ENCODE measurements at places on chromosomes 11 and 22.

- no peak for DNase-seq
These were observed 235.8 kb upstream of the CCDC90B start for GRCh38 chr11:83521647-83522596.

GRCh38 chr11:79189601-79190000 is 251.2 kb downstream of the TENM4 start:
- DNase-seq = no peak

- DNase-seq = no peak
These were observed 79.5 kb downstream of the PIWIL3 start for GRCh38 chr22:24695060-24695459.

- DNase-seq = no peak
These were observed 74.7 kb upstream of the THY1 start for GRCh38 chr11:119497717-119498116.

- DNase-seq = peak; percentile 24
These were observed 376.7 kb upstream of the DDI1 start for GRCh38 chr11:103659743-103660142.

DNA sequence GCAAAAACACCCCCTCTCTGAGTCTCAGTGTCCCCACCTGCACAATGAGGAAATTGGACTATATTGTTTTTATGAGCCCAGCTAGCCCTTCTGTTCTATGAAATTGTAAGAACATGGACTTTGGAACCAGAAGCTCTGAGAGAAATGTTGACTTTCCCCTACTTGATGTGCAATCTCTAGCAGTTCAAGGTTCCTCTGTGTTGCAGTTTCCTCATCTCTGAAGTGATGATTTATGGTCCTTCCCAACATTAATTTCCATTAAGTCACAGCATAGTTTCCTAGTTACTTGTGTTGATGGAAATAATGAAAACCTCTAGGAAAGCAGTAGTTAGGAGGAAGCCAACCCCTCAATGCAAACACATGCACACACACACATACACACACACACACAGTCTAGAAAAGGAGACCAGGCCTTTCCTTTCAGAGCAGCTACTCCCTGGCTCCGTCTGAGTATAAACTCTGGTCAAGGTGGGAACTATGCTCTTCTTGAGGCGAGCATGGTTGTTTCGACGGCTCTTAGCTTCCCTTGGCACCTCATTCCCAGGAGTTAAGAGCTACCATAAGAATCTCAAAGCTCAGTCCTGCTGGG is 518.4 kb downstream of the SOX6 start:
- DNase-seq = no peak

- no peak for DNase-seq
These were observed 244.1 kb downstream of the MN1 start for GRCh38 chr22:27557286-27558008.

DNA sequence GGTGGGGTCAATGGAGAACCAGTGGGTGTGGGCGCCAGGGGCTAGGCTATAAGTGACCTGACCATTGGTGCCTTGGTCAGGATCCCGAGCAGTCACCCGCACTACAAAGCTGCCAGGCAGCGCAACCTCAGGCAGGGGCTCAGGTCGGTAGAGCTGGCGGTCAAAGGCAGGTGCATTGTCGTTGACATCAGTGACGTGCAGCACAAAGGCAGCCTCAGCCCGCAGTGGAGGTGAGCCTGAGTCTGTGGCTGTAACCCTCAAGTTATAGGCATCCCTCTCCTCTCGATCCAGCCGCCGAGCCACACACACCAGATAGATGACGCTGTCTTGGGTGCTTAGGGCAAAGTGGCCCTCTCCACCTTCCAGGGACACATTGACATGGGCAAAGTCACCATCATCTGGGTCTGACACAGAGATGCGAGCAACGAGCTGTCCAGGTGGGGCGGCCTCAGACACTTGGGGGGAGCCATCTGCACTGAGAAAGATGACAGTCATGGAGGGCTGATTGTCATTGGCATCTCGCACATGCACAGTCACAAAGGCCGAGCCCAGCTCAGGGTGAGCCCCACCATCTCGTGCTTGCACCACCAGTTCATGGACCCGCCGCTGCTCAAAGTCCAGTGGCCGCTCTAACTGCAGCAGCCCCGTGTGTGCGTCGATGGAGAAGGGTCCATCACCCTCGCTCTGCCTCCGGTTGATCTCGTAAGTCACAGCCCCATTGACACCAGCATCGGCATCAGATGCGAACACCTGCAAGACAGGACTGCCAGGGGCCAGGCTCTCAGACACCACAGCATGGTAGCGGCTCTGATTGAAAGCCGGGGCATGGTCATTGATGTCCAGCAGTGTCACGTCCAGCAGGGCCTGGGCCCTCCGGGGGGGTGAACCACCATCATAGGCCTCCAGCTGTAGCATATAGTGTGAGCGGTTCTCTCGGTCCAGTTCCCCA is 15.3 kb downstream of the DCHS1 start:
- DNase-seq = no peak

DNA sequence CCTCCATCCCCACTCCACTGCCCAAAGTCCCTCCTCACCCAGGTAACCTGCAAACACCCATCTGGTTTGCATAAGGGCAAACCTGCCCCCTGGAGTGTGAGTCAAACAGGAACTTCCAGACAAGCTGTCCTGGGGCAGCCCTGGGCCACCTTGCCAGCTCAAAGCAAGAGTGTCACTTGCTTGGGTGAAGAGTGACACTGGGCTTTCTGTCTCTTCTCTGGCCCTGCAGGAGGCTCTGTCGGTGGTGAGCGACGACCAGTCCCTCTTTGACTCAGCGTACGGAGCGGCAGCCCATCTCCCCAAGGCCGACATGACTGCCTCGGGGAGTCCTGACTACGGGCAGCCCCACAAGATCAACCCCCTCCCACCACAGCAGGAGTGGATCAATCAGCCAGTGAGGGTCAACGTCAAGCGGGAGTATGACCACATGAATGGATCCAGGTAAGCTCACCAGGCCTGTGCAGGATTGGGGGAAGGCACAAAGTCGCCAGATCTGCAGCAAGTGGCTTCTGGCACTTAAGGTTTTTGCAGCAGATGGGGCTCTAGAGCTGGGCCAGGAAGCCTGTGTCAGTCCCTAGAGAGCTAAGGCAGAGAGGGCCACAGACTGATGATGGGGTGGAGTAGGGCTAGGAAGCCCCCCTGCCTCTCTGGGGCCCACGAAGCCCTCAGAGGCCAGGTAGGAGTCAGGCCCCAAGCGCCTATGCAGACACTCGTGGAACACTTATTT is 64.2 kb downstream of the FLI1 start:
- DNase-seq = no peak

DNA sequence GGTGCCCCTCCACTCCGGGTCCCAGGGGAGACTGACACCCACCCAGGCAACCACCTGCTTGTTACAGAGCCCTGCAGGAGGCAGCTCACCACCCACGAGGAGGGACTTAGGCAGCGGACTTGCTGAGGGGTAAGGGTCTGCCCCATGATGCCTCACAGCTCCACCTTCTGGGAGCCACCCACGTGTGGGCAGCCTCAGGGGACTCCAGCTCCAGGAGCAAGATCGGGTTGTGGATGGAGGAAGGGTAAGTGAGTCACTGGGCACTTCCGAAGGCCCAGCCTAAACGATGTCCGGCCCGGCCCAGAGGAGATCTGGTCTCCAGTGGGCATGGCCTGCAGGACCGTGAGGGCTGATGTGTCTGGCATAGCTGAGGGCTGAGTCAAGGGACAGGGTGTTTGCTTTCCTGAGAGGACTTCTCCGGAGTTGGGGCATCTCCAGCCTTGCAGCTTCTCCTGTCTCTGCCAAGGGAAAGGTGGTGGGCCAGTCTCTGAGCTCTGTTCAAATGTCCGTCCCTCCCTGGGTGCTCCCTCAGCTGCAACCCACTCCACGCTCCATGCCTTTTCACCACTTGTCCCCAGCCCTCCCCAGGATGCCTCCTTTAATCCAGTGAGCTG is 32.3 kb upstream of the P2RY2 start:
- DNase-seq = peak; percentile 89

DNA sequence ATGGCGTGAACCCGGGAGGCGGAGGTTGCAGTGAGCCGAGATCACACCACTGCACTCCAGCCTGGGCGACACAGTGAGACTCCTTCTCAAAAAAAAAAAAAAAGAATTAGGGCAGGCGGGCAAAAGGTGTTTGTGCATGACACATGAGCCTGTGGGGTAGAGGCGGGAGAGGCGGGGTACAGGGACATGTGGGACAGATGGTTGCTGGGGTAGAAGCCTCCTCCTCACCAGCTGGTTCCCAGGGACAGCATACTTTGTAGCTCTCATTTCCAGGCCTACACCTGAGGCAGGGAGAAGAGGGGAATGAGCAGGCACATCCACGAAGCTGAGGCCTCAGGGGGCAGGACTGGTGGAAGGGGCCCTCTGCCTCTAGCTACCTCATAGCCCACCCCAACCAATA is 23.7 kb downstream of the YWHAH start:
- DNase-seq = no peak

- DNase-seq = peak; percentile 98
These were observed 83.7 kb downstream of the BLID start for GRCh38 chr11:122032317-122032716.

DNA sequence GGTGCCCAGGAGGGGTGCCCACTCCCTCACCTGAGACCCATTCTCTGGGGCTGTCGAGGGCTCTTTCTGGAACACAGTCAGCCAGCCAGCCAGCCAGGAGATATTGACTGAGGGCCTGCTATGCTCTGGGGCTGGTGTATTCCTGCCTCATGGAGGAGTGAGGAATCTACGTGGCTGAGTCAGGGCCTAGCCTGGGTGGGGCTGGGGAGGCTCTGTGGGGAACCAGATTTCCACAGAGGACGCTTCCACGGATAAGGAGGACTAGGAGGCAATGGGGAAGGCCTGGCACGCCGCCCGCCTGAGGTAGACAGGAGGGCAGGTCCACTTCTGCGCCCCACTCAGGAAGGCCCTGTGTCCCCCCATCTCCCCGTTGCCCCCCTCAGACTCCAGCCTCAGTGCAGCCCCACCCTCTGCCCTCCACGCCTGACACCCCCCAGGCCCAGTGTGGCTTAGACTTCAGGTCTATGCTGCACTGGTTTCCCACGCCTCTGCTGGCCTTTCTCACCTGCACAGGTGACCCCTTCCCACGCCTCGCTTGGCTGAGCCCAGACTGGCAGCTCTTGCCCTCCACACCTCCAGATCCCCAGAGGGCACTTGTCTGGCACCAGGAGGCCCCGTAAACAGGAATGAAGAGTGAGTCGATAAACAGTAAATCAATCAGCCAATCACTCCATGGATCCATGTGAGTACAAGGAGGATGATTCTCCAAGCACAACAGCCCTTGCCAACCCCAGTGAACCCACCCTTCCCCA is 37.5 kb downstream of the MACROD1 start:
- DNase-seq = no peak

DNA sequence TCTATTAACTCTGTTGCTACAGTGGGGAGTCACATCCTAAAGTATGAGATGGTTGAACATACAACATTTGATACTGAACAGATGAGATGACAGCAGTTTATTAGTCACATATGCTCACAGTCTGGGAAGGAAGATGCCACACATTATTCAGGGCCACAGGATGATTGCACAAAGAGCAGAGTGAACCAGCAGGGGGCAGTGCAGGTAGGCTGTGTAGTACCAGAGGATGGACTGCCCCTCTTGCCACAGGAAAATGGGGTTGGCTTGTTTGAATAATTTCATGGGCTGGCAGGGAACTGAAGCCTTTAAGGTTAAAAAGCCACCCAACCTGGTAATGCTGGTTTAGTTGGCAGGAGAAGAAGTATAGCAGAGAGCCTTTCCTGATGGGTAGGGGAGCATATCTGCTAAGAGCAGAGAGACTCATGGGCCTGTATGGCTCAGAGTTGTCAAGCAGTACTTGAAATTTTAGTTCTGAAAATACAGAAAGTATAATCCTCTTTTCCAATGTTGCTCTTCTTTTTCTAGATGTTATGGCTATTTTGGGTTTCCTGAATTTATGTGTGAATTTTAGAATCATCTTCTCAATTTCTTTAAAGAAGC is 180.4 kb upstream of the B3GAT1 start:
- no peak for DNase-seq

- DNase-seq = no peak
These were observed 6.7 kb downstream of the TBC1D10A start for GRCh38 chr22:30320021-30320556.

- DNase-seq = no peak
These were observed 31.0 kb downstream of the PAX6 start for GRCh38 chr11:31780078-31780477.

DNA sequence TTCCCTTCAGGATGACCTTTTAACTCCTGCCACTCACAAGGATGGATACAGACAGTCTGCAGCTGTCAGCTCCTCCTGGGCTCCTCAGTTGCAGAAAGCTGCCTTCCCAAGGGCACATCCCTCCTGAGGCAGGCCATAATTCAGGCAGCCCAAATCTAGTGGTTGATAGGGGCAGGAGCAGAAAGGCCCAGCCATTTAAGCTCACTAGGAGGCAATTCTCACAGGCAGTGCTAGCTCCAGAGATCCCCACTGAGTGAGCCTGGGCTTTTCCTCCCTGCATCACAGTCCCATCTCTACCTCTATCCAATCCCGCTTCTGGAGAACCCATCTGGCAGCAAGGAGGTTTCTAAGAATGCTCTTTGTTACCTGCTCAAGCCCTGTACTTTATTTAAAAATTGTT is 200.6 kb downstream of the ARHGAP42 start:
- no peak for DNase-seq

DNA sequence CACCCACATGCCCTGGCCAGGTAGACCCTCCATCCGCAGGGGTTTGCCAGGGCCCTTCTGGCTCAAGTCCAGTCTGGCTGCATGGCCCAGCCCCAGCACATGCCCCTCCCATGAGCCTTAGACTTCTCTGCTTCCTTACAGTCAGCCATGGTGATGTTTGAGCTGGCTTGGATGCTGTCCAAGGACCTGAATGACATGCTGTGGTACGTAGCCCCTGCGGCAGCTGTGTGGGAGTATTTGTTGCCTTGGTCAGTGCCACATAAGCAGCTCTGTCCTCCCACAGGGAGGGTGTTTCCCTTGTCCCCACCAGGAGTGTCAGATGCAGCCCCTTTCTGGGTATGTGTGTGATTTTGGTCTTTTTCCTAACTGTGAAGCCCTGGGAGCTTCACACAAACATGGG is 17.5 kb downstream of the CDC45 start:
- peak; percentile 26 for DNase-seq

- no peak for DNase-seq
These were observed 130.8 kb upstream of the SPON1 start for GRCh38 chr11:13831696-13832095.

GRCh38 chr22:41009222-41009948 is 58.2 kb downstream of the RBX1 start:
- DNase-seq = peak; percentile 91

- DNase-seq = no peak
These were observed 55.8 kb upstream of the TREH start for GRCh38 chr11:118735203-118735602.

DNA sequence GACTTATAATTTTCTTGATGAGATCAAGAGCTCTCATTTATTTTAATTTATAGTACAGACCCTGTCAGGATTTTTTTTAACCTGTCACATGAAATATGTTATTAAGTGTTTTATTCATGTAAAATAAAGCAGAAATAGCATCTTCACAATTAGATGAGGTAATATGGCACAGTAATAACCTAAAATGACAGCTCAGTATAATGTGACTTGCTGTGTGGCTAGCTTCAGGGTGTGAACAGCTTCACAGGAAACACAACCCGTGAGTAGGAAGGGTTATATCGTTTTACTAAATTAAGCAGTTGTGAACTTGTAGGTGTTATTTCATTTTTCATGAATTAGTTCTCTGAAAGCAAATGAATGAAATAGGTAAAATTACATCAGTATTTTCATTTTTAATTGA is 366.9 kb upstream of the CHORDC1 start:
- no peak for DNase-seq
